ENCODE measurements at places on chromosomes 1 and 21. TPM values are rescaled to one million over a fixed set of nuclear protein-coding genes. Genes with fewer than 3 reads are reported as not detected.

- H3K36me3 ChIP-seq: peaks cover 12% of the 10 kb centered on the region
- no peak overlapping the region for H3K27ac ChIP-seq
- peaks cover 72% of the 10 kb centered on the region for H3K4me1 ChIP-seq
- no peak overlapping the region for H3K4me3 ChIP-seq
Measured at GRCh38 chr1:13770743-13771142, 70.8 kb downstream of the PRDM2 start.

DNA sequence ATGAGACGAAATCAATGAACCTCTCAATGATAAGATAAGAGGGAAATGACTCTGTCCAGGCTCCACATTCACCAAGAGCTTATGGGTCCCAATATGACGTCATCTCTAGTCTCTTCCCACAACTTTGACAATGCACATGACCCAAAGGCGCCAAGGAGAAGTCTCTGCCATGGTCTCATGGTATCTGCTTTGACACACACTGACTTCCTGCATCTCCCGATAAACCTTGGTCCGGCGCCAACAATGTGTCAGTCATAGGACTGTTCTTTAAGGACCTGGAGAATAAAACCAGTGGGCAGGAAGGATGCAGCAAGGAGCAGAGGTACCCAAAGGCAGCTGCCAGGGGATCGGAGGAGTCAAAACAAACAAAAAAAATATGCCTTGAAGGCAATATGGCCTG lies 46.9 kb upstream of the TMEM51 start:
- no peak overlapping the region for H3K4me3 ChIP-seq

DNA sequence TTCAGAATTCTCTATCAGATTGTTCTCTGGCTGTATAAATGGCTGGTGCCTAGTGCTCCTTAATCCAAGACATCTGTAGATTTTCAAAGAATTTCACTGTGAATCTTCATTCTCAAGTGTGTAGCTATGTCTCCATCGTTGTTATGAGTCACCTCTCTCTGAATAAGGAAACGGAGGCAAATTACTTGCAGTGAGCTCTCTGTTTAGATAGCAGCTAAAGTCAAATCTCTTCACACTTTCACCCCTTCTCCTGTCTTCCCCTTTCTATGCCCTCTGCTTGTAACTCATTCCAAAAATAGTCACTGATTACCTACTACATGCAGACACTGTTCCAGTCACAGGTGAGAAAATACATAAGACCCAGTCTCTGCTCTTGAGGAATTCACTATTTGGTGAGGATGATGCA lies 39.7 kb downstream of the CHML start:
- DNase-seq: no peak
- H3K4me3 ChIP-seq: no peak overlapping the region
- no peak overlapping the region for H3K27ac ChIP-seq
- H3K27me3 ChIP-seq: no peaks in the 10 kb centered on the region
- no peaks in the 10 kb centered on the region for H3K4me1 ChIP-seq

- no peaks in the 10 kb centered on the region for H3K4me1 ChIP-seq
- no peaks in the 10 kb centered on the region for H3K27me3 ChIP-seq
- no peak for DNase-seq
- no peak overlapping the region for H3K4me3 ChIP-seq
Measured at GRCh38 chr1:76713535-76713934, 153.7 kb upstream of the ST6GALNAC5 start.

- H3K36me3 ChIP-seq: no peaks in the 10 kb centered on the region
- peak overlapping the region; percentile 26 for H3K27ac ChIP-seq
- no peak overlapping the region for H3K4me3 ChIP-seq
- no peaks in the 10 kb centered on the region for H3K27me3 ChIP-seq
- H3K4me1 ChIP-seq: no peaks in the 10 kb centered on the region
Measured at GRCh38 chr1:24536391-24536840, 19.5 kb upstream of the NCMAP start.

DNA sequence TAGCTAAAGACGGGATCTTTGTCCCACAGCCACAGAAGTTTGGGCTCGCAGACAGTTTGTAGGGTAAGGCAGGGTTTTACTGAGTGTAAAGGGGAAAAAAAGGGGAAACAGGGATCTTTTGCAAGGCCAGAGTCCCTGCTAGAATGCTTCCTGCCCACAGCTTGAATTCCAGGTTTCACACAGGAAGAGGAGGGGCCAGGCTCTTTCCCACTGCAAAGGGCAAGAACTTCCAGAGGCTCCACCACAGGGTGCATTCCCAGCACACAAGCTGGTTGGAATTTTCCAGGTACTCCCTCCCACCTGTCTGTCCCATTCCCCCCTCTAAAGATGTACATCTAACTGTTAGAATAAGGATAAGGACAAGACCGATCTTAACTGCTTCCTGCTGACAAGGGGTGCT lies 1126.9 kb downstream of the KCNT2 start:
- no peak overlapping the region for H3K4me3 ChIP-seq
- DNase-seq: no peak
- no peak overlapping the region for H3K27ac ChIP-seq

DNA sequence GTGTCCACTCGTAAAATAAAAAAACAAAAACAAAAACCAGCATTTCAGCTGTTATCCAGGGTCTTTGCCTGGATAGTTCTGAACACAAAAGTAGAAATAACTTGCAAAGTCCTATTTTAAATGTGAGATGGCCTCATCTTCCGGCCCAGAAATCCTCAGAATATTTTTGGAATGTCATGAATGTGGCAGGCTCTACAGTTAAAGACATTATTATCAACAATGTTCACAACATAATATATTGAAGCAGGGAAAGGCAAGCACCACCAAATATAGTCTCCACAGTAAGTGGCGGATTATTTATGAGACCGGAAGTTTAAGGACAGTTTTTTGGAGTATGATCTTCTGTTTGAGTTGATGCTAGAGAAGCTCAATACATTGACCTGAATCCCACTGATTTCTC lies 1.2 kb upstream of the C1orf198 start:
- no peaks in the 10 kb centered on the region for H3K4me1 ChIP-seq
- H3K27me3 ChIP-seq: no peaks in the 10 kb centered on the region
- DNase-seq: no peak
- H3K36me3 ChIP-seq: no peaks in the 10 kb centered on the region

DNA sequence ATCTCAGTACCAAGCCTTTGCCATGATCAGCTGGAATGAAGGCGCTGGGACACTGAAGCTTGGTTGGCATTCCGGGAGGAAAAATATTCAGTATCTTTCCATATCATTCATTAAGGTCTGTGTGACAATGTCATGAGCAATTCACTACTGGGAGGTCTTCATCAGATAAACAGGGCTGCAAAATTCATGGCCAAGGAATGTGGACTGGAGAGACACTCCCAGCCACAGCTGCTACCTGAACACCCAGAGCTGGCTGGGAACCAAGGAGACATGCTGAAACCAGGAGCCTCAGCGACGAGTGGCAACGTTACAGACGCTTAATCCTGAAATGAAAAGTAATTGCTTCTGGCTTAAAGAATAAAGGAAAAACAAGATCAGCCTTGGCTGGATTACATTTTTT lies 30.6 kb upstream of the DDAH1 start:
- H3K36me3 ChIP-seq: no peaks in the 10 kb centered on the region
- H3K27ac ChIP-seq: peak overlapping the region; percentile 6
- no peaks in the 10 kb centered on the region for H3K27me3 ChIP-seq
- no peak overlapping the region for H3K4me3 ChIP-seq
- no peak for DNase-seq

DNA sequence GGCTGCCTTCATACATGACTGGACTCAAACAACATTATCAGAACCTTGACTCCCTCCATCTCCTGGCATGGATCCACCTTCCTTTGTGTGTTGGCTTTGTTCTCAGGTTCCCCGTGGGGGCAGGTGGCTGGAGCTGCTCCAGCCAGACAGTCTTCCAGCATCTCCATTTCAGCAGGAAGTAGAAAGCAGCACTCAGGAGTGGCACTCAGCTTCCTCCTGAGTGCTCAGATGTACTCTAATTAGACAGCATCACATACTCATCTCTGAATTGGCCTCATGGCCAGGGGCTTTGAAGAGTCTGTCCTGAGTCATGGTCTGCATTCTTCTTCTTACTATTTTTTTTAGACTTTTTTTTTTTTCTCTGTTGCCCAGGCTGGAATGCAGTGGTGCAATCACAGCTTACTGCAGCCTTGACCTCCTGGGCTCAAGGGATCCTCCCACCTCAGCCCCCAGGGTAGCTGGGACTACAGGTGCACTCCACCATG lies 27.9 kb downstream of the OVAAL start:
- H3K27me3 ChIP-seq: no peaks in the 10 kb centered on the region
- no peaks in the 10 kb centered on the region for H3K36me3 ChIP-seq
- no peak overlapping the region for H3K27ac ChIP-seq
- DNase-seq: no peak
- no peak overlapping the region for H3K4me3 ChIP-seq

DNA sequence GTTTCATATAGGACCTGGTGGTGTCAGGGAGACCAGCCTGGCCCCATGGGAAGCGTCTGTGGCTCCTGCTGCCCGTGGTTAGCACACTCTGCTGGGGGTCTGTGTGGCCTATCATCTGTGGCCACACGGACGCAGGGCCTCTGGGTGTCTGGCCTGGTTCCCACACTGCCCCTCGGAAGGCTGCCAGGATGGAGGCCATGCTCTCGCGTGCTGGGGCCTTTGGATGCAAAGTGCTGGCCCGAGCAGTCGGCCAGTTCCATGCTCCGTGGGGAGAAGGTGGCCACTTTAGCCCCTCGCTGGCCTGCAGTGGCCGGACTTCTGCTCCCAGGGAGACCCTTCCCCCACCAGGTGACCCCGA lies 20.8 kb upstream of the LRRC3 start:
- H3K4me1 ChIP-seq: peaks cover 30% of the 10 kb centered on the region
- DNase-seq: peak; percentile 48
- H3K36me3 ChIP-seq: no peaks in the 10 kb centered on the region
- no peak overlapping the region for H3K27ac ChIP-seq
- no peaks in the 10 kb centered on the region for H3K27me3 ChIP-seq
- no peak overlapping the region for H3K4me3 ChIP-seq

- no peak overlapping the region for H3K4me3 ChIP-seq
- no peak for DNase-seq
- H3K4me1 ChIP-seq: no peaks in the 10 kb centered on the region
- H3K36me3 ChIP-seq: no peaks in the 10 kb centered on the region
- H3K27me3 ChIP-seq: no peaks in the 10 kb centered on the region
Measured at GRCh38 chr1:78560811-78561210, 59.4 kb upstream of the IFI44L start.

- H3K27ac ChIP-seq: no peak overlapping the region
- H3K27me3 ChIP-seq: no peaks in the 10 kb centered on the region
- no peaks in the 10 kb centered on the region for H3K36me3 ChIP-seq
- DNase-seq: no peak
- H3K4me1 ChIP-seq: no peaks in the 10 kb centered on the region
Measured at GRCh38 chr21:21921410-21922232, 923.4 kb downstream of the NCAM2 start.

GRCh38 chr1:225152061-225152460 lies 222.6 kb downstream of the DNAH14 start:
- H3K27me3 ChIP-seq: no peaks in the 10 kb centered on the region
- H3K4me3 ChIP-seq: no peak overlapping the region
- H3K4me1 ChIP-seq: no peaks in the 10 kb centered on the region
- H3K36me3 ChIP-seq: no peaks in the 10 kb centered on the region
- no peak for DNase-seq
- no peak overlapping the region for H3K27ac ChIP-seq

DNA sequence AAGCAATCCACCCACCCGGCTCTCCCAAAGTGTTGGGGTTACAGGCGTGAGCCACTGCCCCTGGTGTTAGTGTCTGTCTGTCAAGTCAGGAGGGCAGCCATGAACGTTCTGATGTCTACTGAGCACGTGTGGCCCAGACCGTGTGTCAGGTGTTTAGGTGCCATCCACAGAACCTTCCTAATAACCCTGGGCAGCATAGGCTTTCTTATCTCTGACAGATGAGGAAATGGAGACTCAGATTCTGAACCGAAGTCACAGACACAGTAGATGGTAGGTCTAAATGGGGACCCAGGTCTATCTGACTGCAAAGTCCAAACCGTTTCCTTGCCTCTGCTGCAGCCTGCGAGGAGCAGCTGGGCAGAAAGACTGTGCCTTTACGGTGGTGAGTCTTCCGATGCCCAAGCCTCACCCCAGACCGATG lies 622 bp upstream of the IL6R start:
- DNase-seq: peak; percentile 69
- H3K4me1 ChIP-seq: peaks cover 40% of the 10 kb centered on the region
- peak overlapping the region; percentile 99 for H3K27ac ChIP-seq
- no peaks in the 10 kb centered on the region for H3K36me3 ChIP-seq
- no peaks in the 10 kb centered on the region for H3K27me3 ChIP-seq
- peak overlapping the region; percentile 83 for H3K4me3 ChIP-seq

The SMYD3 gene
- total RNA-seq: 14.6 TPM

The HRNR gene
- total RNA-seq: not detected

The ZSWIM5 gene
- 4.3 TPM for total RNA-seq

The FALEC gene
- not detected for total RNA-seq

The HEYL gene
- 4.3 TPM for total RNA-seq

The UBQLN4 gene
- total RNA-seq: 19.1 TPM
